Fibroblast of skin of abdomen (primary cell): ENCODE measurements at places on chromosomes 5 and 9.

- no peak for DNase-seq
Measured at GRCh38 chr5:66702426-66702825, 106.2 kb downstream of the MAST4 start.

DNA sequence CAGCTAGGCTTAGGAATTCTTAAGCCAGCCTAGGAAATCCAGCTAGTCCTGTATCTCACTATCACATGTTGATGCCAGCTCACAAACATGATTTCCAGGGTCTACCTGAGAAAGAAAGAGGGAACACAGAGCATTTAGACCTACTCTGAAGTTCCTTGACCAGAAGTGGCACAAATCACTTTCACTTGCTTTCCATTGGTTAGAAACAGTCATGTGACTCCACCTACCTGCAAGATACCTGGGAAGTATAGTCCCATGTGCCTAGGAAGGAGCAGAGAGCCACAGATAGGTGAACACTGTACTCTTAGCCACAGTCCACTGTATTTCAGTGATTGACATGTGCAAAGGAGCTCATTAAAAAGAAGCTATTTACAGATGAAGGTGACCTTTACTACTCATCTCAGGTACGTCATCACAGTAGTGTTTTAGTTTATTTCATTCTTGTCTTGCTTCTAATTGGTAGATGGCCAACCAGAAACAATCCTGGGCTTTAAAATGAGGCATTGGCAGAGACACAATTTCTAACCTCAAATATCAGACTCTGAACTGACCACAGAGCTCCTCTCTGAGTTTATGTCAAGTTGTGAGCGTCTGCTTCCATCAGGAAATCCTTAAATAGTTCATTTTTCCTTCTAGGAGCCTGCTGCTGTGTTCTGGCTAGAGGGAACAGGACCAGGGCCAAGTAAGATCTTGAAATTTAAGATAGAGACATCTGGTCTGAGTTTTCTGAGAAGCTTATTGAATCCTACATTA, 340.7 kb downstream of the TLE4 start:
- DNase-seq = peak; percentile 59

DNA sequence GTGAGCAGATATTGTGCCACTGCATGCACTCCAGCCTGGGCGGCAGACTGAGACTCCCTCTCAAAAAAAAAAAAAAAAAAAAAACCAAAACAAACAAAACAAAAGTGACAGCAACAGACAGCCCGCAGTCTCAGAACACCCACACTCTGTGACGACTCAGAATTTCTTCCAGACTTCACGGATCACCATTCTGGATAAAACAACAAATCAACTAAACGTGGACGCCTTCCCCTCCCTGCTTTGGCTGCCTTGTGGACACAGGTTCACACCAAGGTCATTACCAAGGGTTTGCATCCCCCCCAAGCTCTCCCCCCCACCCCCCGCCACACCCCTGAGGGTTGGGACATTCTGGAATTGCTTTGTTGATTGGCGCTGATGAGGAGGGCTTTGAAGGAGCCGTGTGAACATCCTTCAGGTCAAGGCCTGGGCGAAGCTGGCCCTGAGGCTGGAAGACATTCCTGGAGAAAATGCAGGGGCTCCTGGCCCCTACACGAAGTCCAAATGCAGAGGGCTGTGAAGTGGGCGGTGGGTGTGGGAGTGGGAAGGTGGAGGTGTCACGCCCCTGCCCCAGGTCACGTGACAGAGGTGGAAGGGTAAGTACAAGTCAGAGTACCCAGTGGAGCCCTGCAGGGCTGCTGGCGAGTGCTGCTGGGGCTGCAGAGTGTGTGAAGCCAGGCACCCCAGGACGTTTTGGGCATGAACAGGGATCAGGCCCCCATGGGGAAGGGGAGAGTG, 10.1 kb downstream of the LCN10 start:
- no peak for DNase-seq

GRCh38 chr5:150853561-150853960, 7.2 kb downstream of the IRGM start:
- no peak for DNase-seq

- no peak for DNase-seq
Measured at GRCh38 chr5:174636094-174636493, 88.3 kb upstream of the MSX2 start.

DNA sequence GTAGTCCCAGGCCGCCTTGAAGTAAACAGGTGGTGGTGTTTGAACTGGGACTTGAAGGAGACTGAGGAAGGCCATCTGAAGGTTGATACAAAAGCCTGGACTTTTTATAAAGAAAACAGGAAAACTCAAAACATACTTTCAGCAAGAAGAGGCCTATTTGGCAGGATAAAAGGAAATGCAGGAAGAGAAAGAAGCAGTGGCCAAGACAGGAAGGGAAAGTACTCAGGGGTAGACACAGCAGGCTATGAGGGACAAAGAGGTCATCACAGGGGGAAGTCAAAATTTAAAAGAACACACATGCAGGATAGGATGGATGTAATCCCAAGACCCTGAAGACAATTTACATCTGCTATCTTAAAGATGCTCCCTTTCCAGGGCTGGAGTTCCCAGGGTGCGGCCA, 13.0 kb downstream of the TLE1 start:
- DNase-seq = no peak

- no peak for DNase-seq
Measured at GRCh38 chr5:11777096-11777495, 127.2 kb downstream of the CTNND2 start.

- DNase-seq = no peak
Measured at GRCh38 chr5:55227664-55228430, 732 bp upstream of the MCIDAS start.

DNA sequence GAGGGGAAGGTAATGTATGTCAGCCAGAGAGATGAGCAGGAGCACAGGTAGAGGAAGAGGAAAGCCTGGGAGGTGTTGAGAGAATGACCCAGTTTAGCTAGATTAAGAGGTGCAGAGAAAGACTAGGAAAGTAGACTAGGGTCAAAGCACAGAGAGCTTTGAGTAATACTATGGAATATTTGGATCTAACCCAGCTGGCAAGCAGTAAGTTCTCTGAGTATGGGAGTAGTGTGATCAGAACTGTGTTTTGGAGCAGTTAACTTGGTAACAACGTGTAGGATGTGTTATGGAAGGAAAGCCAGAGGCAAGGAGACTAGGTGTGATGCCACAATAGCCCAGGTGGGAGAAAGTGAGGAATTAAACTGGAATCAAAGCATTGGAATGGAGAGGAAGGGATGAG, 84.9 kb upstream of the PTGER4 start:
- peak; percentile 31 for DNase-seq

DNA sequence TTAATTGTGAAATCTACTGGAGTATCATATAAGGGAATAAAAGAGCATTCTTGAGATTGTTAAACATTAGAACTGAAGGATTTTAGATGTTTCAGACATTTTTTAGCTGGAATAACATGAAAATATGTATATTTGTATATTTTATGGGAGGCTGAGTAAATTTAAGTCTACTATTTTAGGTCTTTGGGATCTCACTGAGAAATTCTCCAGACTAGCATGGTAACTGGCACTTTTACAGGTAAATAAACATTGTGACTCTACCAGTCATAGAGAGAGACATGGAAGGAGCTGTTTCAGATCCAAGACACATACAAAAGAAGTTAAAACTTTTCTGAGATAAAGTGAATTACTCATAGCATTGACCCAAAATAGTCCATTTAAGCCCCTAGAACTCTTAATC, 59.4 kb downstream of the NDUFAF2 start:
- DNase-seq = no peak

DNA sequence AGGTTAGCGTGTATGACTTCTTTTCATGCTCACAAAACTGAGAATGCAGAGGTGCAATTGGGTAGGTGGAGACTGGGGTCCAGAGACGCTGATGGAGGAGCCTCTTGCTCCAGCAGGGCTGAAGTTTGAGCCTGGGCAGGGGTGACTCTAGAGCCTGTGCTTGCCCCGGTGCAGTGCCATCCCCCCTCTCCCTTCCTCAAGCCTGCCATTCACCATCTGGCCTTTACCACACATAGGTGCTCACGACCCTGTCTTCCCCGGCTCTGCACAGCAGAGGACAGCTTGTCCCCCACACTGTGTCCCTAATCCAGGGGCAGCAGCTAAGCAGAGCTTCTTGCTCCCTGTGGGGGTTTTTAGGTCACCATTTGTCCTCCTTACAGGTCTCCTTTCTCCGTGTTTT, 86.5 kb downstream of the DAP start:
- no peak for DNase-seq

GRCh38 chr9:89655056-89655989, 50.5 kb downstream of the GADD45G start:
- no peak for DNase-seq

DNA sequence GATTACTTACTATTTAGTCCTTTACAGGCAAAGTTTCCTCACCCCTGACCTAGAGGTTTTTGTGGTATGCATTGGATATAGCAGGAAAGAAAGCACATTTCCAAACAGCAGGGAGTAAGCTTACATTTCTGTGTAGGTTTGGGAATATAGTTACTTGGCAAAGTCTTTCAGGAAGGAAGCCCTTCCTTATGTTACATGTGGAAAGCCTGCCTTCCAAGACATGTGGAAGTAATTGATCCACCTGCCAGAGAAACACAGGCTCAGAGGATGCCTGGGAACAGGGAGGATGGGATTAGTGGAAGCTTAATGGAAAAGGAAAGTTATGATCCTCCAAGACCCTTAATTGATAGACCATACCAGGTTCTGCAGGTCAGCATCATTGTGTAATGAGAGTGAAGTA, 87.3 kb upstream of the PPP1R2B start:
- no peak for DNase-seq

DNA sequence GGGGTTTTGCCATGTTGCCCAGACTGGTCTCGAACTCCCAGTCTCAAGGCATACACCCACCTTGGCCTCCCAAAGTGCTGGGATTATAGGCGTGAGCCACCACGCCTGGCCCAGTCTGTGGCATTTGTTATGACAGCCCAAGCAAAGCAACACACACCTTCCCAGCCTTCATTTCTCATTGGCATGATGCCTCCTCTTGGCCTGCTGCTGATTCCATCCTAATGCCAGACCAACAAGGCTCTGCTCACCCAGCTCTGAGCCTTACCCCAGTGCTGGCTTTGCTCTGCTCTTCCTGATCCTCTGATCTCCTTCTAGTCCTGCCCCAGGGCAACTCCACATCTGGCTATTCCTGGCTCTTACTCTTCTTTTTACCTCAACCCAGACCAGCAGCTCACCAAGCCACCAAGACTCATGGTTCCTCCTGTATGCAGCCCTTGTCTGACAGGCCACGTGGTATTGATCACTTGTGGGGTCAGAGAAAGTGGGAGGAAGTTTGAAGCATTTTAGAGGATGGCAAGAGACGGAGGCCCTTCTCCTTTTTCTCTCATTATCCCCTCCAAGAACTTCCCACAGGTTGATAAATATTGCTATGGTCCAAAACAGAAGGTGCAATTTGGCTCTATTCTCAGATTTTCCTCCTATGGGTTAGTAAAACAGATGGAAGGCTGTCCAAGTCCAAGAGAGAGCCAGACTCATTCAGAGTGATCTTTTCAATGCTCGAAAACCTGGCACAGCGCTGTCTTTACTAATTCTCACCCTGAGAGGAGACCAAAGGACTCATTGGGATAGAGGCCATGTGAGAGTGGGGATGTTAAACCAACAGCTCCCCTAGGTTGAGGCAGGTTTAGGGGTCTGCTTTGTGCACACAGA, 958 bp downstream of the CD180 start:
- no peak for DNase-seq

DNA sequence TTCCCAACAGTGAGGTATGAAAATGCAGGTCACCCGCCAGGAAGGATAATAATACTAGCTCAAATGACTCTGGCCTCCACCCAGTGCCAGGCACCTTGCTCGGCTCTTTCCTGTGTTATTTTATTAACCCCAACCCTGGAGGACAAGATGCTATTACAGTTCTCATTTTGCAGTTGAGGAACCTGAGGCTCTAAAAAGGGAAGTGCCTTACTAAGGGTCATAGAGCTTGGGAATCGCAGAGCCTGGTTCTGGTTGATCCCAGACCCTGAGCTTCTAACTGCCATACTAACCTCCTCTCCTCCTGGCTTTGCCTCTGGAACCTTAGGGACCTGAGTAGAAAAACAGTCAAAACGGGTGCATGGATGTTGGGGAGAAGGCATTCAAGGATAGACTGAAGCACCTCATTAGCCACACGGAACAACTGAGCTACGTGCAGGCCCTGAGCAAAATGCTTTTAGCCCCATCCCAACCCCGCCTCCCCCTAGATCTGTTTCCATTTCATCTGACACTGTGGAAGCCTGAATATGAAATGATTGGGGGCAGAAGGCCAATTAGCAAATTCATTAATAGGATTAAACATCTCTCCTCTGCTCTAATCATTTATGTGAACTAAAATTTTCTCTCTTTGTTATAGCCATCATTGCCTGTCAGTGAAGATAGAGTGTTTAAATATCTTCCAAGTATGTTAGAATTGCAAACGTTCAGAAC, 7.9 kb downstream of the KCNIP1 start:
- DNase-seq = no peak

DNA sequence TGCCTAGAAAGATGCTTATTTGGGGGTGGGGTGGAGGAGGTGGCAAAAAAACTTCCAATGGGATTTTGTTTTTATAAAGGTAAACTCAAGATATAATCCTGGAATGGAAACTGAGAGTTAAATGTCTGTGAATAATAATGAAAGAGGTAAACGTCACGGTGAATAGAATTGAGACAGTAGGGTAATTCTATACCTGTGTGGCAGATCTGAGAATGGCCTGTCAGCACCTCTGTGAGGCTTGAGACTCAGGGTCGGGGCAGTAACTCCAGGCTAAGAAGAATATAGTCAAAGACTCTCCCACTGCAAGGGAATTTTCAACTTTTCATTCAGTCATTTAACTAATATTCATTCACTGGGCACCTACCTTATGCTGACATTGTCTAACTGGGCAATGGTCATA, 581.2 kb upstream of the ZNF608 start:
- DNase-seq = no peak

GRCh38 chr9:126984969-126985368, 70.4 kb downstream of the RALGPS1 start:
- DNase-seq = no peak

DNA sequence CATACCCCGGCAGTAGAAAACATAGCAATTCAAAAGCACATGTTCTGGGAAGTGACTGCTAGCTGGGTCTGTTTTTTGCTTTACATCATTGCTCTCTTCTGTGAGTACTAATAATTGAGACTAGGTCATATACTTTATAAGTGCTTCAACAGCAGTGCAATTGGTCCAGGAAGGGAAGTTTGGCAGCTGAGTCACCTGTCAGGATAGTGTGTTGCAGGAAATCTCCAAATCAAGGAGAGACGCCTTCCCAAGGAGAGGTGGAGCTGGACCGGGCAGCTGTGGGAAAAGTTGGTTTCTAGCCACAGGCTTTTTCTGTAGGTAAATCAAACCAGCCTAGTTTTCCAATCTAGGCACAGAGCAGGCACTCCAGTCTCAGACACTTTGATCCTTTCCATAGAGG, 330.1 kb downstream of the ENC1 start:
- peak; percentile 50 for DNase-seq

DNA sequence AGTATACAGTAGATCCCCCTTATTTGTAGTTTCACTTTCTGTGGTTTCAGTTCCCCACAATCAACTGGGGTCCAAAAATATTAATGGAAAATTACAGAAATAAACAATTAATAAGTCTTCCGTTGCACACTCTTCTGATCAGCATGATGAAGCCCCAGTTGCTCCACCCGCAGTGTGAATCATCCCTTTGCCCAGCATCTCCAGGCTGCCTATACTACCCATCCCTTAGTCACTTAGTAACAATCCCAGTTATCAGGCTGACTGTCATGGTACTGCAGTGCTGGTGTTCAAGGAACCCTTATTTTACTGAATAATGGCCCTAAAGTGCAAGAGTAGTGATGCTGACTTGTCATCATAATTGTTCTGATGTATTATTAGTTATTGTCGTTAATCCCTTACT, 28.9 kb downstream of the SHC3 start:
- peak; percentile 55 for DNase-seq
